Body of pancreas (tissue), 4 donors: ENCODE measurements at places on chromosomes 12 and 14. TPM values are rescaled to one million over a fixed set of nuclear protein-coding genes. Genes with fewer than 3 reads are reported as not detected.

Gene REC8
- 8.9 TPM for total RNA-seq

Gene GRIP1
- 17.8 TPM for total RNA-seq

GRCh38 chr12:127052511-127053232, 1214.3 kb upstream of the TMEM132C start:
- no peak for DNase-seq
- no peaks in the 10 kb centered on the region for H3K27me3 ChIP-seq
- no peak overlapping the region for H3K27ac ChIP-seq
- H3K4me1 ChIP-seq, result no peaks in the 10 kb centered on the region
- H3K36me3 ChIP-seq, result no peaks in the 10 kb centered on the region

DNA sequence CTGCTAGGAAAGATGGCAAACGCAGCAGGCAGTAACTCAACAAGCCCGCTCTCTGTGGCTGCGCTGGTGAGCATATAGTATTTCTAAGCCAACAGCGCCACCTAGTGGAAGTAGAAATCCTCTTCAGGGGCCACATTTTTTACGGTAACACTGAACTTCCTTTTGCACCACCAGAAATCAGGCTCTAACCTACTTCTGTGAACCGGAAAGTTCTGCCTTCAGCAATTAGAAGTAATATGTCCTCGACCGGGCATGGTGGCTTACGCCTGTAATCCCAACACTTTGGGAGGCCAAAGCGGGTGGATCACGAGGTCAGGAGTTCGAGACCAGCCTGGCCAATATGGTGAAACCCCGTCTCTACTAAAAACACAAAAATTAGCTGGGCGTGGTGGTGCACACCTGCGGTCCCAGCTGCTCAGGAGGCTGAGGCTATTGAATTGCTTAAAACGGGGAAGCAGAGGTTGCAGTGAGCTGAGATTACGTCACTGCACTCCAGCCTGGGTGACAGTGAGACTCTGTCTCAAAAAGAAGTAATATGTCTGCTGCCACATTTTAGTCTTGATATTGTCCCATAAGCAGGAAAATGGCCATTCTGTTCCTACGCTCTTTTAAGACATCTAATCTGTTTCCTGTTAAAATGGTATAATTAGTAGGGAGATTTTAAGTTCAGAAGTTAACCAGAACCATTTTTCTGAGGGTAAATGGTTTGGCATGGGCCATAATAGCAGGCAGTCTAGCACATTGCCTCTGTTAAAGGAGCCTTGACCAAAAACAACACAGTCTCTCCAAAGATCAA, 26.8 kb downstream of the APOBEC1 start:
- H3K4me1 ChIP-seq, result peaks cover 8% of the 10 kb centered on the region
- no peaks in the 10 kb centered on the region for H3K27me3 ChIP-seq
- no peaks in the 10 kb centered on the region for H3K36me3 ChIP-seq

GRCh38 chr14:87623616-87624015, 369.4 kb downstream of the GALC start:
- H3K27me3 ChIP-seq, result no peaks in the 10 kb centered on the region
- no peak overlapping the region for H3K4me3 ChIP-seq
- H3K4me1 ChIP-seq, result no peaks in the 10 kb centered on the region
- H3K36me3 ChIP-seq, result no peaks in the 10 kb centered on the region

- H3K27ac ChIP-seq, result no peak overlapping the region
- H3K27me3 ChIP-seq, result no peaks in the 10 kb centered on the region
- no peak for DNase-seq
- no peaks in the 10 kb centered on the region for H3K36me3 ChIP-seq
- no peaks in the 10 kb centered on the region for H3K4me1 ChIP-seq
- no peak overlapping the region for H3K4me3 ChIP-seq
Measured at GRCh38 chr12:97875064-97875463, 412.5 kb downstream of the RMST start.

- no peak overlapping the region for H3K27ac ChIP-seq
- H3K4me1 ChIP-seq, result no peaks in the 10 kb centered on the region
- no peak for DNase-seq
- peaks cover 9% of the 10 kb centered on the region for H3K36me3 ChIP-seq
- no peaks in the 10 kb centered on the region for H3K27me3 ChIP-seq
- no peak overlapping the region for H3K4me3 ChIP-seq
Measured at GRCh38 chr12:96247563-96247962, 53.4 kb downstream of the ELK3 start.

DNA sequence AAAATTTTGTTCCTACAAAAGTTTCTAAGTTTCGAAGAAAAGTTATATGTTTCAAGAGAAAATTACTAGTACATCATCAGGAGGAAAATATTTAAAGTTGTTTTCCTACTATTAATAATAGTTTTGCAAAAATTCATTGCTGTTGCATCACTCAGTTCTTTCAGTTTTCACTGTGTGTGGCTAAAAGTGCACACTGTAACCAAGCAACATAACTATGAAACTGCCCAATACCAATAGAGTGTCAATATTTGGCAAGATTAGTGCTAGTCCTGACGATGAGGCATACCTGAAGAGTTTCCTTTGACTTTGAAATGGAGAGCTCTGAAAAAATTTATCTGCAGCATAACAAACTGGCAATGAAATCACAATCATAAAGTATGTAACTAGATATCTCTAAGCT, 194.3 kb downstream of the CPNE8 start:
- no peaks in the 10 kb centered on the region for H3K36me3 ChIP-seq
- no peaks in the 10 kb centered on the region for H3K27me3 ChIP-seq
- no peak overlapping the region for H3K27ac ChIP-seq
- no peak for DNase-seq
- no peak overlapping the region for H3K4me3 ChIP-seq

DNA sequence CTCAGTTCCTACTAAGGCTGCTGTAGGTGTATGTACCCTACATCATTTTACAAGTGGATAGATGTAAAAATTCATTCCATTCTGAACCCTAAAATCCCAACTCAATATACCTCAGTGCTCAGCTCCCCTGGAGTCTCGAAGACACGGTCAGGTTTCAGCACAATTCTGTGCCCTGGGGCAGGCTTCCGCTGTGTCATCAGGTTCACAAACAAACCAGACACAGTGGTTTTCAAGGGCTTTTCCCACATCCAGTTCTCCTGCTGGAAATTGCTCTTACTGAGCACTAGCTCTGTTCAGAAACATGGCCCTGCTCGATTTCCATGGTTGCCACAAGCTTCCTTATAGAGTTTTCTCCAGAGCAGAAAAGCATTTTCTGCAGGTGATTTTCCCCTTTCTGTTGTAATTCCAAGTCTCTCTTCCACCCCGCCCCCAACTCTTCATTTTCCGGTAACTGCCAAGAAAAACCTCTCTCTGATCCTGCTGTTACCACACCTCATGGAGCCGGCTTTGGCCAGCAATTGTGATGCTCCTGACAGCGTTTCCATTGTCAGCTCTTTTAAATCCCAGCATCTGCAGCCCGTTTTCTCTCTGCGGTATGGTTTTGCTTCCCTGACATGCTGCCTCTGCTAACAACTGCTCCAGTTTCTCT, 483.0 kb upstream of the CCDC196 start:
- no peak overlapping the region for H3K4me3 ChIP-seq
- no peak for DNase-seq
- no peaks in the 10 kb centered on the region for H3K4me1 ChIP-seq
- H3K36me3 ChIP-seq, result no peaks in the 10 kb centered on the region
- no peak overlapping the region for H3K27ac ChIP-seq

- no peak overlapping the region for H3K4me3 ChIP-seq
- no peaks in the 10 kb centered on the region for H3K27me3 ChIP-seq
- H3K36me3 ChIP-seq, result no peaks in the 10 kb centered on the region
- H3K27ac ChIP-seq, result no peak overlapping the region
- peaks cover under 1% of the 10 kb centered on the region for H3K4me1 ChIP-seq
Measured at GRCh38 chr12:45343269-45344051, 127.6 kb downstream of the ANO6 start.
